ENCODE measurements at places on chromosomes 2 and 18. TPM values are rescaled to one million over a fixed set of nuclear protein-coding genes. Genes with fewer than 3 reads are reported as not detected.

Gene CNGA3
- 3.0 TPM for total RNA-seq

GRCh38 chr18:23207191-23207955, 72.1 kb downstream of the CABLES1 start:
- DNase-seq: no peak

Gene BAZ2B
- total RNA-seq: 172 TPM

DNA sequence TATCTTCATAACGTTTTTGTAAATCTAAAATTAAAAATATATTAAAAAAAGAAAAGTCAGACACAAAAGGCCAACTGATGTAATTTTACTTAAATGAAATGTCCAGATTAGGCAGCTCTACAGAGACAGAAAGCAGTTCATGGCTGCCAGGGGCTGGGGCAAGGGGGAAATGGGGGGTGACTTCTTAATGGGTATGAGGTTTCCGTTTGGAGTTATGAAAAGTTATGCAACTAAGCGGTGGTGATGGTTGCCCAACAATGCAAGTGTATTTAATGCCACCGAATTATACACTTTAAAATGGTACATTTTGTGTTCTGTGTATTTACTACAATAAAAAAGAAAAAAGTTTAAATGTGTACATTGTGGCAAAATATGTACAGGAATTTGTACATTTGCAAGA, 70.2 kb upstream of the TEX51 start:
- DNase-seq: no peak

Gene LAMA1
- not detected for total RNA-seq

Gene EPB41L3
- 234 TPM for total RNA-seq

- DNase-seq: no peak
Measured at GRCh38 chr2:225894236-225894980, 494.9 kb downstream of the NYAP2 start.

DNA sequence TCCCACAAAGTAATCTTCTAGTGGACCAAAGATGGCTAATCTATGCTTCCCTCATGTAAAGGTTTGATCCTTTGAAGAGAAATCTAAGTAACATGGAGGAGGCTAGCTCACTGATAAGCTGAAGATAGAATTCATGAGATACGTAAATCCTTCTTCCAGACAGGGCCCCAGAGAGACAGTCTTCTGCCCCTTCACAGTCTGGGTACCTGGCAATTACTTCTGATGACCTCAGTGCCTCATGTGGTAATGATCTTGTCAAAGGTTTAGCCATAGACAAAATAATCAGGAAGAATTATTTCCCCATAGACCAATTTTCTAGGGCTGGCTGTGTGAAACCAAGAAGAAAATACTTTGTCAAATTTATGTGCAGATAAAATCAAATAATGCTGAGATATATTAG, 495.8 kb downstream of the METTL4 start:
- DNase-seq: no peak

Gene AFG3L2
- total RNA-seq: 47.9 TPM

DNA sequence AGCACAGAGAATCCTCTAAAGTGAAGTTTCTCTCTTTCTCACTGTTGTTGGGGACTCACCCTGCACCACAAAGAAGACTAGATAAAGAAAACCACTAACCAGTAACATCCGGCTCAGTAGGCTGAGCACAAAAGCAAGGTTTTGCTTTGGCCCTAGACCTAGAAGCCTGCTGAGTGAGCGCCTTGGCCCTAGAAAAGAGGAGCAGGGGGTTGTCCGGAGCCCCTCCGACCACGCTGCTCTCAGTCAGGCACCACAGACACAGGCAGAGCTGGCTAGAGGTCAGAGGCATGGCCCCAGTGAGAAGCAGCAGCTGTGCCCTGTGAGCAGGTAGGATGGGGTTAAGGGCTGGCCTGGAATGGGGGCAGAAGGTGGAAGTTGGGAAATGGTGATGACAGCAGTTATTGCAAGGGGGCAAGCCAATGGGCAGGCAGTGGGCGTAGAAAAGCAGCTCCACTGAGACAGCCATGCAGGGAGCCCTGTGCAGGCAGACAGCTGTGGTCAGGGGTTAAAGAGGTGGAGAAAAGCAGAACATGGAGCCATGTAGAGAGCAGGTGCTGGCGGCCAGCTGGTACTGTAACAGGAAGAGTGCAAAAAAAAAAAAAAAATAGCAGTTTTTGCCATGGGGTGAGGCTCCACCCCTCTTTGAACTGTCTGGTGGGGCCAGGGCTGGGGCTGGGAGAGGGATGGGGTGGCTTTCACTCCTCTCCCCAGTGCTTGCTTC, 36.9 kb upstream of the SLC14A1 start:
- peak; percentile 81 for DNase-seq

DNA sequence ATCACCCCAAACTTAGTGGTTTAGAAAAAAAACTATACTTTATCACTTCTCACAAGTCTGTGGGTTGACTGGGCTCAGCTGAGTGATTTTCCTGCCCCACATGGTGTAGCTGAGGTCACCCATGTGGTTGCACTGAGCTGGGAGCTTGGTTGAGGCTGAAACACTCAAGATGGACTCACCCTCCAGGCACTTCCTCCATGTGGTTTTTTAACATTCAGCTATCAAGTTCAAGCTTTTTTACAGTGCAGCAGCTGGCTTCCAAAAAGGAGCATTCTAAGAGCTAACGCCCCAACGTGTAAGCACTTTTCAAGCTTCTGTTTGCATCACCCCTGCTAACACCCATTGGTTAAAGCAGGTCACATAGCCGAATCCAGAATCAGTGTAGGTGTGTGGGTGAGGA, 105.9 kb upstream of the CREB1 start:
- no peak for DNase-seq

Gene MAP3K19
- total RNA-seq: not detected

DNA sequence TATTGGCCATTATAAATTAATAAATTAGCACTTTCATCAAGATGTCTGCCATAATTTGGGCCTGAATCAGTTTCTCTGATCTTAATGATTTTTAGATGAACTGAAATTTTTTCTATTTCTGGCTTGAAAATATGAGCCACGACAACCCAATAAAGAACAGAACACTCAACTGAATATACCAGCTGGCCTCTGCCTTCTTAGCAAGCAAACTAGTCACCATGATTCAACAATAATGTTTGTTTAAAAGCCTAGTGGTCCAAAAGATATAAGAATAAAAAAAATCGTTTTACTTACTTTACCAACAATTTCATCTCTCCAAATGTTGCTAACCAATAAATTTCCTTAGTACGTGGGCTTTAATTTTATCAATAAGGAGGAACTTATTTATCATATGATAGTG, 66.7 kb upstream of the TTN start:
- DNase-seq: no peak

DNA sequence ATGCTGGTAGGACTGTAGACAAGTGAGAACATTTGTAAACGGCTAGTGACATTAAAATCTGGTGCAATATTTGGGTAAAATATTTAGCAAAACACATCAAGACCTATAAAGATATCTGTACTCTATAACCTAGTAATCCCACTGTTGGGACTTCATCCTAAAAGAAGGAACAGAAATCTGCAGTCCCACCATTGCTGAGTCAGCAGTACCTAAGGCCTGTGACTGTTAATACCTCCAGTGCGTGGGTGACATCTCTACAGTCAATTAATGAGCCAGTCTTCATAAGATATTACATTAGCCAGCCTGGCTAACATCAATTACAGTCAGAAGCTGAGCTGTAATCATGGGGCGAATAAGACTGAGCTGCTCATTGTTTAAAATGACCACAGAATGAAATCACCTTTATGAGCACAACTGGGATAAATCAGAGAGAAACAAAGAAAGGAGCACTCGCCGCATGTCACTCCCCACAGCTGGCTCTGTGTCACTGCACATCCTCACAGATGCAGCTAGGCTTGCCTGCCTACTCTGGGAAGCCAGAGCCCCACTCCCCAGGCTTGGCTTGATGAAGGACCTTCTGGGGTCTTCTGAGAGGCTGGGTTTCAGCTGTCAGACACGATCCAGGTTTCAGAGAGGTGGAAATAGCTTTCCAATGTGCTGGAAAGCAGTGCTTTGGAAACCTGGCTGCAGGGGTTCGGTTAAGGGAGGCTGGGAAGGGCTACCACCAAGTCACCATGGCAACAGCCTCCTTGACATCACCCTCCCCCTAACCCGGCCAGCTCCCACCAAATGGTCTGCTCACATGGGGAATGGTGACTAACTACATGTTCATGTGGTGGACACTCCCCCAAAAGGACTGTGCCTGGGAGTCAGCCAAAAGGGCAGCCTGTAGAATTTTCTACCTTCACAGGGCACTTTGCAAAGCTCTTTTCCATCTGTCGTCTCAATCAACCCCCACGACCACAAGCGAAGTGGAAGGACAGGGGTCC, 145.0 kb downstream of the ZBTB7C start:
- DNase-seq: no peak

Gene ACVR1C
- 2.3 TPM for total RNA-seq

Gene SLC14A1
- total RNA-seq: 1.7 TPM

Gene EIPR1
- 30.2 TPM for total RNA-seq
